ENCODE measurements at places on chromosomes 7 and 10.

- no peak for DNase-seq
These were observed 1.1 kb downstream of the PIK3AP1 start for GRCh38 chr10:96719200-96719599.

DNA sequence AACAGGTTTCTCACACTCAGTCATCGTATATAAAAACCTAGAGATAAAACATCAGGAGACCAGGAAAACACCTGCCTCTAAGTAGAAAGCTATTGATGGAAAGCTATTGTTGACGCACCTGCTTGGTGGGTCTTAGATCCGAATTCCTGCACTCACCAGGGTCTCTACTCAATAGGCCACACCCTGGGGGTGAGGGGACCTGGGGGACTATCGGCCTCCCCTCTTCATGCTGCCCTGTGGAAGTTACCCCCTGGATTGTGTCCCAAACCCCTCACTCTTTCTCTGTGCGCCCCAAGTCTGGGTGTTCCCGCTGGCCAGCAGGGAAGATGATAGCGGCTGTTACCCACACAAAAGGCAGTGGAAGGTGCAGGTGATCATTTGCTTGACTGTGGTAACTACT, 313.0 kb downstream of the WDR37 start:
- no peak for DNase-seq

DNA sequence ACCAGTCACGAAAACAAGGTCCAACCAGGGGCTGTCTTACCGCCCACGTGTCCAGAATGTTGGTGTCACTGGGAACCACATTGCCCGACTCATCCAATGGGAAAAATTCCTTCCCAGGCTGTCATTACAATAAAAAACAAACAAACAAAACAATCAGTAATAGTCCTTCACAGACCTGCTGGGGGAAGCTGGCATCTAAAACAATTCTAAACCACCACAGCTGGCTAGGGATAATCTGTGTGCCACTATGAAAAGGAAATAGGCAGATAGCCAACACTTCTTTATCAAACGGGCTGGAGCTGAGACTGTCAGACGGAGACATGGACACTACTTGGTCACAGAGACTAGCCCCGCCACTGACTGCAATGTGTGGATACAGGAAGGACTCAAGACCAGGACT, 9.2 kb downstream of the AKR1B1 start:
- no peak for DNase-seq

DNA sequence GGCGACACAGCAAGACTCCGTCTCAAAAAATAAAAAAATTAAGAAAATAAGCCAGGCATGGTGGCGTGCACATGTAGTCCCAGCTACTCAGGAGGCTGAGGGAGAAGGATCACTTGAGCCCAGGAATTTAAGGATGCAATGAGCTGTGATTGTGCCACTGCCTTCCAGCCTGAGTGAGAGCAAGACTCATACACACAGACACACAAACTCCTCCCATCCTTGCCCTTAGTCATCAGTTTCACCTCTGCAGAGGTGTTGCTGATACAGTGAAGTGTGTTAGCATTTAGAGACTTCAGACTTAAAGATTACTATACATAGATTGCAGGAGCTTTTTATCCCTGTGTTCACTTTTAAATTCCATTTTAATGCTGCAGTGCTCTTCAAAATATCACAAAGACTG, 5.5 kb upstream of the H2AZ2 start:
- no peak for DNase-seq

- DNase-seq: peak; percentile 34
These were observed 240.7 kb downstream of the MGMT start for GRCh38 chr10:129707406-129708388.

DNA sequence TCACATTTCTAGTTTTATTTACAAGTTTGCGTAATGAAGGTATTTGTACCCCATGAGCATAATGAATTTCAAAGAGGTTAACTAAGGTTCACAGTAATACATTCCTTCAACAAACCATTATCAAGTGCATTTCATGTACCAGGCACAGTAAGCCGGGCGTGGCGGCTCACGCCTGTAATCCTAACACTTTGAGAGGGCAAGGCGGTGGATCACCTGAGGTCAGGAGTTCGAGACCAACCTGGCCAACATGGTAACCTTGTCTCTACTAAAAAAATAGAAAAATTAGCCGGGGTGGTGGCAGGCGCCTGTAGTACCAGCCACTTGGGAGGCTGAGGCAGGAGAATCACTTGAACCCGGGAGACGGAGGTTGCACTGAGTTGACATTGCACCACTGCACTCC, 4.3 kb upstream of the EIF3A start:
- DNase-seq: no peak

GRCh38 chr10:75234017-75234682, 1.6 kb downstream of the COMTD1 start:
- DNase-seq: peak; percentile 94

DNA sequence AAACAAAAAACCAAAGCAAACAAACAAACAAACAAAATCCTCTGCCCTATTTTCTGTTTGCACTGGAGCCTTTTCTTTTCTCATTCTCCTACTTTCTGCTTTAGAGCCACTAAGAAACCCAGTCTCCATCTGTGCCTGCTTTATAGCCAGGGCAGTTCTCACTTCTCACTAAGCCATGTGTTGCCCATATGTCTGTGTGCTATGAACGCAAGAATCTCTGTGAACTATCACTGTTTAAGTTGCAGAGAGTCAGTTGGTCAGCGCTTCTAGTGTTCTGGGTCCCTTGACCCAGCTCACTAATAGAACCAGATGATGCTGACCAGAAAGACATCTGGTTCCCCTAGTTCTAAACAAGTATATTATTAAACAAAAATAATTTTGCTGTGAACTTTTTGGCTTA, 81.4 kb downstream of the FAM185A start:
- peak; percentile 43 for DNase-seq

DNA sequence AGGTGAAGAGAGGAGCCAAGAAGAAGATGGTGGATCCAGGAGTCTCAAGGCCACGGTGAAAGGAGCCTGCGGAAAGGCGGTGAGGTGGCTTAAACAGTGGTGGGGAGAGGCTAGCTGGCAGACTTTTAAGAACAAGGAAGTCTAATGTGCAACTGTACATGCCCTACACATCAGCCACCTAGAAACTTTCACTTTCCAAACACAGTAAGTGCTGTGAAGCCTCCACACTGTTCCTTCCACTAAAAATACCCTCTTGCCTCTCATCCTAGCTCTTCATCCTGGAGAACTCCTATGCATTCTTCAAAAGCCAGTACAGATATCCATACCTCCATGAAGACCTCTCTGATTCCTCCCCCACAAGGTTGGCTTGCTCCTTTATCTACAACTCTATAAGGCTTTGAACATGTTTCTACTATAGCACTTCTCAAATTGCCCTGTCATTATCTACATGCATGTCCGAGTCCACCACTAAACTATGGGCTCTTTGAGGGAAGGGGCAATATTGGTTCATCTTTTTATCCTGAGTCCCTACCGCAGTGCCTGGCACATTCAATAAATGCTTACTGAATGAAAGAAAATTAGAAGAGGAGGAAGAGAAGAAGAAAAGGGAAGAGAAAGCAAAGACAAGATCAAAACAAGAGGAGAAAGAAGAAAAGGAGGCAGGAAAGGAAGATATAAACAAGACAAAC, 54.2 kb downstream of the DNAJC12 start:
- no peak for DNase-seq

GRCh38 chr10:114758331-114758730, 63.2 kb upstream of the FHIP2A start:
- no peak for DNase-seq

DNA sequence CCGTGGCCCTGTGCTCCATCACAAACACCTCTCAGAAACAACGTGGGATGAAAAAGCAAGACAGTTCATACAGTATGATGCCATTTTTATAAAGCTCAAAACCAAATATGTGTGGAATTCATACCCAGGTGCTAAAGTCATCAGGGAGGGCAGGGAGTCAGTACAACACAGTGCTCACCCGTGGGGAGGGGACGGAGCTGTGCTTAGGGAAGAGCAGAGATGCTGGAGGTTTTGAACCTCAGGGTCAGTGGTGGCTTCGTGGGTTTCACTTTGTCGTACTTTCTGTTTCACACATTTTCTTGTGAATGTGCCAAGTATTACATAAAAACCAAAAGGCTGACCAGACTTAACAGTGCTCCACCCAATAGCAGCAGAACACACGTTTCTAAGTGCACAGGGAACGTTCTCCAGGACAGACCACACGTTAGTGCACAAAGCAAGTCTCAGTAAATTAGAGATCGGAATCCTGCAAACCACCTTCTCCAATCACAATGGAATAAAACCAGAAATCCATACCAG, 21.2 kb downstream of the ZMIZ2 start:
- DNase-seq: peak; percentile 64

DNA sequence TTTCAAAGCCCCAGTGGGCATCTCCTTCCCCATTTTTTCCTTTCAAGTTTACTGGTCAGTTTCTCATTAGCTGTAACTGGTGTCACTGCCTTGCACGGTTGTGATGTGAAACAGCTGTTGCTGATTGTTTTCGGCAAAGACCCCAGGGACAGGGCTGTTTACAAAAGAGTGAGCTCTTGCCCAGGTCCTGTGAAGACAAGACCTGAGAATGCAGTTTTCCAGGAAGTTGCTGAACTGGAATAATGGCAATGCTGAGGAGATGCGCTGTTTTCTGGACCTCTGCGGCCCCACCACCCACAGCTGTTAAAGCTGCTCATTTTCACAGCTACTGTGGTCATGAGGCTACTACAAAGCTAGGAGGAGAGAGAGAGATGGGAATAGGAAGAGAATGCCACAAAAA, 116.6 kb upstream of the RSU1 start:
- no peak for DNase-seq

DNA sequence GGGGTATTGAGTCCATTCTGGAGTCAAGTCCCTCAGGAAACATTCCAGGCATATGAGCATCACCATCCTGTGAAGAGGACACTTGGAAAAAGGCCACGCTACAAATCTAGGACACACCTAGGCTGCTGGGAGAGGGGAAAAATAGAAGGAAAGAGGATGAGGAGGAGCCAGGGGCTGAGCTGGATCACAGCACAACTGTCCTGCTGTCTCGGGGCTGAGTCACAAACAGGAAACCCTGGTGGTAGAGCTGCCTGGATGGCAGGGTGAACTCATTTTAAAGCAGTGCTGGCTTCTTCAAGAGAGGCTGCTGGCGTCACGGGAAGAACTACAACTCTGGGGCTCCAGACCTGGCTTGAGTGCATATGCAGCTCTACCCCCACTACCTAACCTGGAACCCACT, 151.5 kb downstream of the RNF216 start:
- DNase-seq: peak; percentile 65

- DNase-seq: no peak
These were observed 309.7 kb downstream of the TYW1 start for GRCh38 chr7:67306331-67306730.

GRCh38 chr7:115603416-115603815, 427.1 kb downstream of the TFEC start:
- no peak for DNase-seq

DNA sequence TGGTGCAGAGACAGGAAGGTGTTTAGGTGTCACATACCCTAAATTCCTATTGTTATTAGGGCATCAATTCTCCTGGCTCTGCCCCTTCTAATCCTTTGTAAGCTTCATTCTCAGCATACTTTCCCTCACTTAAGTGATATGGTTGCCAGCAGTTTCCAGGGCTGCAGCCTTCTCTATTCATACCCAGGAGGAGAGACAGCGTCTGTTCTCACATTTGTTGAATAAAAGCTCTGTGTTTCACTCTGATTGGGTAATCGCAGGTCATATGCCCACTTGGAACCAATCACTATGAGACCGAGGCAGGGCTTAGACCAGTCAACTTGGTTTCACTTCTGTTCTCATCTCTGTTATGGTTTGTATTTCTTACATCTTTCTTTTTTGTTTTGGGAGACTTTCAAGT, 109.6 kb upstream of the MTPN start:
- DNase-seq: peak; percentile 67

GRCh38 chr7:128318691-128319090, 25.0 kb downstream of the RBM28 start:
- DNase-seq: no peak

DNA sequence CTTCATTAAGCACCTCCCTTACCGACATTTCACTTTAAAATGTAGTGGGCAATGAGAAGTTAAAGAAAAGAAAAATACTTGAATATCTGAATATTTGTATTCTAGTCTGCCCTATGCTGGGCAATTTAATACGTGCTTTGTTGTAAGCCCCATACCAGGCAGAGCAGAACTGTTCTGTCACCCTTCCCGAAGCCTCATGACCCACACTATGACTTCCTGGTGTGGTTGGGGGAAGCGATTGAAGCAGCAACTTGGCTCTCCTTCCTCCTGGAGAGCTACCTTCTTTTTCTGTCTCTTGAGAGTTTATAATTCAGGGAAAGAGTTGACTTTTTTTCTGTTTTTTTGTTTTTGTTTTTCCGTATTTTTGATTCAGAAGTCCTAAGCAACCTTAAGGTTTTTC, 243.7 kb downstream of the INHBA start:
- no peak for DNase-seq

GRCh38 chr7:116871061-116871700, 8.8 kb downstream of the CAPZA2 start:
- DNase-seq: no peak

- DNase-seq: peak; percentile 43
These were observed 41.9 kb downstream of the SEMA3C start for GRCh38 chr7:80876894-80877414.

- no peak for DNase-seq
These were observed 9.1 kb upstream of the RALA start for GRCh38 chr7:39614299-39614698.

DNA sequence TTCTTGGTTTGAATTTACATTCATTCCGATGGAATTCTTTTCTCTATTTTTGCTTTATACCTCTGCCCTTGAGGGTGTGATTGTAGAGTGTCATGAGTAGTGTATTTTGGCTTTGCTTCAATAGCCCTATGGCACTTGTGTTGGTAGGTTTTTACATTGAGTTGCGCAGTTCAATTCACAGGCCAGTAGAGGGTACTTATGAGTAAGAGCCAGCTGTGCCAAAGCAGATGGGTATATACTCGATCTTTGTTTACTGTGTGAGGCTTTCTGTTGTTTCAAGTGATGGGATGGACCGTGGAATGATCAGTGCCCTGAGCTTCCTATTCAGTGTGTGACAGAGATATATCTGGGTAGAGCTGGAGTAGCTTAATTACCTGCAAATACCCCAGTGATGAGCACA, 4.3 kb upstream of the AKR1C3 start:
- peak; percentile 65 for DNase-seq

- DNase-seq: no peak
These were observed 185.6 kb downstream of the LRMDA start for GRCh38 chr10:75616874-75617478.

GRCh38 chr10:6936931-6937330, 356.9 kb upstream of the PRKCQ start:
- no peak for DNase-seq

DNA sequence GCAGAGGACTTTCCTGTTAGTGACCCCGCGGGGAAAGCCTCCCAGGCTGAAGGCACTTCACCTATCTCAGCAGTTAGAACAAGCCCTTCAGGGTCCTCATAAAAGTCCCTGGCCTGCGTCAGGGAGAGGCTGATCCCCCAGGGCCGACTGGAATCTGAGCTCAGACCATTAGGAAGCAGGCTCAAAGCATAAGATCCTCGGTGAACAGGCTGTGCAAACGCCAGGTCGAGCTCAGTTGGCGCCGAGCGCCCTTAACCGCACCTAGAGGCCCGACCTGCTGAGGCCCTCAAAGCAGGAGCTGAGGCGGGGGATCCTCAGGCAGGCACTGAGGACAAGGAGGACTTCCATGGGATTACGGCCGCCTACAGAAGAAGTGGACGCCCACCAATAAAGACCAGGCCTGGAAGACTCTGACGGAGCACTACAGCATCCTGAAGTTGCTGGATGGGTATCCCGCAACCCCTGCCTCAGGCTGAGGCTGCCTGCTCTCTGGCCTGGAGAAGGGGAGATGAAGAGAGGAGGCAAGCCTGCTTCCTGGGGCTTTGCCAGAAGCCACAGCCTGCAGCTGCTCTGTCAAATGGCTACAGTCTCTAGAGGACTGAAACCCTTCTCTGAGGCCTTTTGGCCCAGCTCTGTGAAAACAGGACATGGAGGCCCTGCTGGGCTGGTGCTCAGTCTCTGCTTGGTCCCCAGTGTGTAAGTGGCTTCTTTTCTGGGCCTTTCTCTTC, 29.9 kb downstream of the LIPJ start:
- DNase-seq: no peak

All from iris pigment epithelial cell (primary cell).